Effector memory CD8-positive, alpha-beta T cell (primary cell): ENCODE measurements at places on chromosomes 3 and 15.

GRCh38 chr15:37995461-37996347, 61.3 kb downstream of the TMCO5A start:
- H3K4me3 ChIP-seq = no peak overlapping the region
- H3K36me3 ChIP-seq = no peaks in the 10 kb centered on the region
- H3K4me1 ChIP-seq = no peaks in the 10 kb centered on the region

GRCh38 chr3:122085673-122086072, 30.5 kb downstream of the CD86 start:
- no peak overlapping the region for H3K27ac ChIP-seq
- no peaks in the 10 kb centered on the region for H3K36me3 ChIP-seq
- H3K4me3 ChIP-seq = no peak overlapping the region
- H3K4me1 ChIP-seq = peaks cover 4% of the 10 kb centered on the region
- peaks cover 6% of the 10 kb centered on the region for H3K27me3 ChIP-seq
- no peak for DNase-seq

GRCh38 chr3:41129731-41130130, 69.6 kb upstream of the CTNNB1 start:
- H3K4me1 ChIP-seq = no peaks in the 10 kb centered on the region
- H3K4me3 ChIP-seq = no peak overlapping the region
- DNase-seq = no peak

DNA sequence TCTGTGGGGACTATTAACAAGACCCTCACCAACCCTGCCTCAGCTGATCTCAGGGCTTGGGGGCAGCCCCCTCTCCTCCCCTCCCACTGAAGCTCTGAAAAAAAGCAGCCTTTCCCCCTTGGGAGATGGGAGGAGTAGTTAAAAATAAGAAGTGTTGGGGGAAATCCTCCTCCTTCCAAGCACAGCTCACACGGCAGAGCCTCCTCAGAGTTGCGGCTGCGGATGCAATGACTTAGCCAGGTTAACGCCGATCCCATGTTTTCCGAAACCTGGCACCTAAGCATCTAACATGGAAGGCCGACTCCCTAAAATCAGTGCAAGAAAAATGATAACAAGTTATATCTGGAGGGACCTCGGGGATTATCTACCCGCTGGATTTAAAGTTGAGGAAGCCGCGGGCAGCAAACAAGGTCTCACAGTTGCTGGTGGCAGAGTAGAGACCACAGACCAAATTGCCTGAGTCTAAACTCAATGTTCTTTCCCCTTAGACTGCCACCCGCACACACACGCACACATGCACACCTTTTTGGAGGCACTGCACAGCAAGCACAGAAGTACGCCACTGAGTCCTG, 1.1 kb upstream of the TPM1 start:
- peaks cover 10% of the 10 kb centered on the region for H3K4me1 ChIP-seq
- no peak for DNase-seq
- H3K4me3 ChIP-seq = no peak overlapping the region
- H3K27ac ChIP-seq = no peak overlapping the region
- no peaks in the 10 kb centered on the region for H3K36me3 ChIP-seq

GRCh38 chr3:184092199-184092598, 4.7 kb upstream of the HTR3E start:
- no peak overlapping the region for H3K27ac ChIP-seq
- H3K4me1 ChIP-seq = no peaks in the 10 kb centered on the region
- no peaks in the 10 kb centered on the region for H3K36me3 ChIP-seq
- H3K27me3 ChIP-seq = peaks cover 20% of the 10 kb centered on the region

DNA sequence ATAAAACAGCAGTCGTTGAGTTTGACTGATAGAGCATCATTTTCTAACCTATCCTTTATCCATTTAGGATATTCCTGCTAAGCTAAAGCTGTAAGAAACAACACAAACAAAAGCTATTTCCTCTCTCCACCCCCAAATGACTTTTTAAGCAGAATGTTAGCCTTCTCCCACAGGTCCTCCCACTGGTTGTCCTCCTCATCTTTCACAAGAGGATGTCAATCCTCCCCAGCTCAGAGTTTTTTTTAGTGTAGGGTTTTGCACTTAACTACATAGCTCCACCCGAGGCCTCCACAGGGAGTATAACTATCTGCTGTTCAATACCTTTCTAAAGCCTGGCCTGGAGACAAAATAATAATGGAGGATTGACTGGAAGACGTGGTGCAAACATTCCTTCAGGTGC, 7.8 kb downstream of the SETMAR start:
- no peaks in the 10 kb centered on the region for H3K36me3 ChIP-seq
- no peak overlapping the region for H3K4me3 ChIP-seq
- H3K27me3 ChIP-seq = no peaks in the 10 kb centered on the region
- DNase-seq = no peak

DNA sequence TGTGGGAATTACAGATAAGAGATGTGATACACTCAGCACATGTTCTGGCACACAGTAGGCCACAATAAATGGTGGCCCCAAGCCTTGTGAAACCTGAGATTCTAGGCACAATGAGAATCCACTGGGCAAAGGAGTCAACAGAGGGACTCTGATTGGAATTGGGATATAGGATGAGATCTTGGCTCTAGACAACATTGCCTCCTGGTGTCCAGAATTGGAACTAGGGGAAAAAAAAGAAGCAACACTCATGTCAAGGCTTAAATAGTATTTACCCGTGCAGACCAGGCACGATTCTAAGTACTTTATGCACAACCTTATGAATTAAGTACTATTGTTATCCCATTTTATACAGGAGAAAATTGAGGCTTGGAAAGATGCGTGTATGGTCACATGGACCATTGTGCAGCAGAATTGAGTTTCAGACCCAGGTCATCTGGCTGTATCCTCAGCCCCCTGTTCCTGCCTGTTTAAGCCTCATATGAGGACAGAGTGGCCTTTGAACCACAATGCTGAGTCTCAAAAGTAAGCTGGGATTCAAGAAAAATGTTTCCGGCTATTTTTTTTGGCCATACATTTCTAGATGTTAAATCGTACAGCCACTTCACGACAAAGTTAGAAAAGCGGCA, 124.8 kb downstream of the SV2B start:
- no peak overlapping the region for H3K27ac ChIP-seq
- H3K27me3 ChIP-seq = peaks cover 65% of the 10 kb centered on the region
- DNase-seq = no peak
- no peaks in the 10 kb centered on the region for H3K4me1 ChIP-seq
- H3K36me3 ChIP-seq = no peaks in the 10 kb centered on the region

GRCh38 chr15:49645941-49646340, 25.1 kb downstream of the DTWD1 start:
- H3K36me3 ChIP-seq = peaks cover 5% of the 10 kb centered on the region
- H3K4me3 ChIP-seq = no peak overlapping the region
- no peaks in the 10 kb centered on the region for H3K27me3 ChIP-seq
- no peak overlapping the region for H3K27ac ChIP-seq
- no peak for DNase-seq

DNA sequence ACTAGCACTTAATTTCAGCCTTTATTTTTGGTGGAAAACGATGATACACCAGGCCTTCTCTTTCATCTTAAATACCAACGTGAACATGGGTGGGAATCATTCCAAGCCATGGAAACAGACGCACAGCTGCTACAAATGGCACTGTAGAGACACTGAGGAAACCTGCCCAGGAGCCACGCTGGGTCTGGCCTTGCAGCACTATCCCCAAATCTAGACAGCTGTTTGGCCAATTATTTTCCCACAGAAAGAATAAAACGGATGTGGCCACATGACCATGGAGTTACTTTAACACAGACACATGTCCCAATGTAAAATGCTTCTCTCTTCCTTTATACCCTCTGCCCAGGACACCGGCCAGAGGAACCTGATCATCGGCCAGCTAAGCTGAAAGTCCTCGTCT, 83.6 kb upstream of the OCA2 start:
- peaks cover 14% of the 10 kb centered on the region for H3K36me3 ChIP-seq
- no peak overlapping the region for H3K27ac ChIP-seq
- no peaks in the 10 kb centered on the region for H3K27me3 ChIP-seq

- peak overlapping the region; percentile 66 for H3K4me3 ChIP-seq
- H3K36me3 ChIP-seq = peaks cover 39% of the 10 kb centered on the region
- peak overlapping the region; percentile 84 for H3K27ac ChIP-seq
- H3K27me3 ChIP-seq = no peaks in the 10 kb centered on the region
- DNase-seq = no peak
- H3K4me1 ChIP-seq = peaks cover 65% of the 10 kb centered on the region
These were observed 14.5 kb downstream of the TIGIT start for GRCh38 chr3:114308377-114308776.

DNA sequence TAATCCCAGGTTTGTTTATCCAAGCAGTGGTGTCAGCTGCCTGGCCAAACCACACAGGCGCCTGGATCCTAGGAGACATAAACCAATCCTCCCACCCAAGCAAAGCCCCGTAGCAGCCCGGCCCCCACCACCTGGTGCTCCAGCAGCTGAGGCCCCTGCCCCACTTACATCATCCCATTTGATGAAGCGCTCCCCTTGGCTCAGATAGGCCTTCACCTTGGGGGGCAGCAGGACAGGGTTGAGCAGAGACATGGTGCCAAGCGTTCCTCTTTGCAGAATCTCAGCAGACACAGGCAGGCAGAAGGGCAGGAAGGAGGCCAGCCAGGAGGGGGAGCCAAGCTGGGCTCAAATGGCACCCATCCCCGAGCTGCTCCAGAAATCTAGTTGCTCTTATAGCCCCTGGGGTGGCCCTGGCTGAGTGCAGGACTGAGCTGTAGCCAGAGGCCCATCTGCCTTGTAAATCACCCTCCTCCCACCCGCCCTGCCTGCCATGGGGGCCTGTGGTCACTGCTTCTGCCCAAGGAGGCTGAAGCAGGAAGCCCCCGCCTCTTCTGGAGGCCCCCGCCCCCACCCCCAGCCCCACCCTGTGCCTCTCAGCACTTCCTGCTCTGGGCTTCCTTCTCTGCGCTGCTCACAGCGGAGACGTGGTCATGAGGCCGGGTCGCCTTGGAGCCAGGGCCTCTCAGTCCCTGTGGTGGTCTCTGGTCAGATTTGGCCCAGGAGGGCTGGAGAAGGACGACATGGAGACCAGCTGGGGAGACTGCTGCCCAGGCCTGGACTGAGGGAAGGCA, at the start of gene PLCB2:
TSS of gene PLCB2 (minus strand) at position 515 of the 791 bp plus-strand sequence. CDS start at position 252, 263 bp downstream.
- H3K36me3 ChIP-seq = peaks cover 10% of the 10 kb centered on the region
- peak within 1 kb of the TSS; percentile 99 for H3K4me3 ChIP-seq
- H3K27me3 ChIP-seq = no peaks in the 10 kb centered on the region
- peaks cover 52% of the 10 kb centered on the region for H3K4me1 ChIP-seq

GRCh38 chr15:64284042-64284441, 71.9 kb downstream of the CSNK1G1 start:
- no peak overlapping the region for H3K27ac ChIP-seq
- no peak for DNase-seq
- no peak overlapping the region for H3K4me3 ChIP-seq
- no peaks in the 10 kb centered on the region for H3K27me3 ChIP-seq
- H3K36me3 ChIP-seq = peaks cover 6% of the 10 kb centered on the region
- peaks cover 16% of the 10 kb centered on the region for H3K4me1 ChIP-seq

GRCh38 chr3:135106445-135106844, 311.4 kb downstream of the EPHB1 start:
- DNase-seq = no peak
- H3K27ac ChIP-seq = no peak overlapping the region
- no peaks in the 10 kb centered on the region for H3K36me3 ChIP-seq
- H3K4me1 ChIP-seq = no peaks in the 10 kb centered on the region

DNA sequence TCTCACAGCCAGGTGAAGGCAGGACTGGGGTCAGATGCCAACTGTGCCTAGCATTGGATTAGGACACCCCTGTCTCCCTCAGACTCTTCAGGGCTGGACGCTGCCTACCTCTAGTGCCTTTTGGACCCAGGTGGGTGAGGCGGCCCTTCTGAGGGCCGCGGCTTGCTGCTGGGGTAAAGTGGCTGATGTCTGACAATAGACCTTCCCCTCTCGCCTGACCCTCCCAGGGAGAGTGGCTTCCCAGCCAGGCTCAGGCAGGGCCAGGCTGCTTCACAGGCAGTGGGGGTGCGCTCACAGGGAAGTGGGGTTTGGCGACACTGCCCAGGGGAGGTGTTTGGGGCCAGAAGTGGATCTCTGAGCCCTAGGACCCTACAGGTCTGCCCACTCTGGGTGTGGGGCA, 43.3 kb upstream of the C15orf39 start:
- H3K27me3 ChIP-seq = no peaks in the 10 kb centered on the region
- no peaks in the 10 kb centered on the region for H3K4me1 ChIP-seq
- no peak for DNase-seq
- H3K4me3 ChIP-seq = no peak overlapping the region
- no peaks in the 10 kb centered on the region for H3K36me3 ChIP-seq

DNA sequence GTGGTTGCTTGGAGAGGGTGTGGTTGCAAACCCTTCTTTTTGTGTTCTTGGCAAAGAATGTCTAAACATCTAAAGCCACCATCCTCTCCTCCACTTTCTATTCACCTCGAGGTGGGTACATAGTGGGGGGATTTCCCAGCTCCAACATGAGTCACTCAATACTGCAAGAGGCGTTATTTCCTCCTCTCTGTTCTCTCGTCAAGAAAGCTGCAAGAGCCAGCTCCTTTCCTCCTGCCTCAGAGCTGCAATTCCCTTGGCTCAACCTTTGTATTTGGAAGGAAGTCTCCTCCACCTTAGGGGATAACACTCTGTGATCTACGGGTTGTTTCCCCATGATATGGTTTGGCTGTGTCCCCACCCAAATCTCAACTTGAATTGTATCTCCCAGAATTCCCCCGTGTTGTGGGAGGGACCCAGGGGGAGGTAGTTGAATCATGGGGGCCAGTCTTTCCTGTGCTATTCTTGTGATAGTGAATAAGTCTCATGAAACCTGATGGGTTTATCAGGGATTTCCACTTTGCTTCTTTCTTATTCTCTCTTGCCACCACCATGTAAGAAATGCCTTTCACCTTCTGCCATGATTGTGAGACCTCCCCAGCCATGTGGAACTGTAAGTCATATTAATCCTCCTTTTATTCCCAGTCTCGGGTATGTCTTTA, 138.4 kb downstream of the PLCL2 start:
- DNase-seq = peak; percentile 37
- H3K4me3 ChIP-seq = peak overlapping the region; percentile 61
- peak overlapping the region; percentile 90 for H3K27ac ChIP-seq
- peaks cover 59% of the 10 kb centered on the region for H3K4me1 ChIP-seq
- H3K27me3 ChIP-seq = no peaks in the 10 kb centered on the region

GRCh38 chr3:171346582-171347300, 113.5 kb downstream of the TNIK start:
- H3K4me3 ChIP-seq = no peak overlapping the region
- no peaks in the 10 kb centered on the region for H3K27me3 ChIP-seq
- H3K36me3 ChIP-seq = no peaks in the 10 kb centered on the region
- peaks cover 27% of the 10 kb centered on the region for H3K4me1 ChIP-seq

GRCh38 chr3:23864931-23865330, 51.9 kb downstream of the NKIRAS1 start:
- no peak for DNase-seq
- H3K4me3 ChIP-seq = no peak overlapping the region
- H3K27ac ChIP-seq = peak overlapping the region; percentile 6

DNA sequence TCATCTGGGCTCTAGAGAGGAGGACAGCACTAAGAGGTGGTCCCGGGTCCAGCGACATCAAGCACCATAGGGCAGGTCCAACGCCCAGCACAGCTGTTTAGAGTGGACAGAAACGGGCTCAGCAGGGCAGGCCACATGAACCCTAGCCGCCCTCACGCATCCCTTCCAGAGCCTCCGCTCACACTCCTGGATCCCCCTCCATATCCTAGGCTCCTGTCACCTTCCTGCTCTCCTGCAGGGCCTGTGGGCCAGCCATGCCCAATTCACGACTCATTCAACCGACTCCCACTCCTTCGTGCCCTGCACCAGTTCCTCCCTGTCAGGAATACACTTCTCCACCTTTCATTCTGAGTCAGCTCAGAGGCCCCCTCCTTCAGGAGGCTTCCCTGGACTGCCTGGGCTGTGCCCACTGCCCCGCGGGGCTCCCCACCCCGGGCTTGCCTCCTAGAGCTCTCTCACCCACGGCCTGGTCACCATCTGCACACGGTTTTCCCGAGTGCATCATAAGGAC, 90.2 kb downstream of the LINGO1 start:
- no peaks in the 10 kb centered on the region for H3K36me3 ChIP-seq
- peak overlapping the region; percentile 81 for H3K4me3 ChIP-seq
- peak overlapping the region; percentile 83 for H3K27ac ChIP-seq
- H3K4me1 ChIP-seq = peaks cover 9% of the 10 kb centered on the region
